ENCODE measurements at places on chromosomes 4 and X. TPM values are rescaled to one million over a fixed set of nuclear protein-coding genes. Genes with fewer than 3 reads are reported as not detected.
A peak's percentile ranks its signal among the peaks of the same experiment; 100 is the strongest.

Gene ADH1B
- not detected for total RNA-seq

Gene SNCA
- 29.6 TPM for total RNA-seq

Gene KDR
- not detected for total RNA-seq

Gene PAGE1
- total RNA-seq, result 0.41 TPM

Gene TRIML1
- not detected for total RNA-seq

Gene RPL34
- 1,239 TPM for total RNA-seq

Gene GPR78
- not detected for total RNA-seq

Gene MRFAP1L1
- 104 TPM for total RNA-seq

Gene FIP1L1
- total RNA-seq, result 45.4 TPM

Gene CTAG1A
- total RNA-seq, result not detected

DNA sequence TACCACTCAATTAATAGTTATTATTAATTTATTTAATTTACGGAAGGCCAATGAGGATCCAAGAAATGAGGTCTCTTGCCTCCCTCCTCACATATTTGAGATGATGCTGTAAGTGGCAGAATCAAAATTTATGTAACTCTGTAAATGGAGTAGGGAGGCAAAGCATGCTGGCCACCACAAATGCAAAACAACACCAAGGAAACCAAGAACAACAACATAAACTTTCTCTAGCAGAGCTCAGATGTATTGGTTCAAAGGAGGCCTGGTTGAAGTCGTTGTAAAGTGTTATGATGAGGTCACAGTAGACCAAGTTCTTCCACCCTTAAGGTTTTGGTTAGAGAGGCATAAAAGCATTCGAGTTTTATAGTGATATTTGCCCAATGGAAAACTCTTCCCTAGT is 194.8 kb upstream of the FAT1 start:
- no peak for DNase-seq

GRCh38 chr4:2241003-2241402 is 918 bp downstream of the HAUS3 start:
- DNase-seq, result no peak

DNA sequence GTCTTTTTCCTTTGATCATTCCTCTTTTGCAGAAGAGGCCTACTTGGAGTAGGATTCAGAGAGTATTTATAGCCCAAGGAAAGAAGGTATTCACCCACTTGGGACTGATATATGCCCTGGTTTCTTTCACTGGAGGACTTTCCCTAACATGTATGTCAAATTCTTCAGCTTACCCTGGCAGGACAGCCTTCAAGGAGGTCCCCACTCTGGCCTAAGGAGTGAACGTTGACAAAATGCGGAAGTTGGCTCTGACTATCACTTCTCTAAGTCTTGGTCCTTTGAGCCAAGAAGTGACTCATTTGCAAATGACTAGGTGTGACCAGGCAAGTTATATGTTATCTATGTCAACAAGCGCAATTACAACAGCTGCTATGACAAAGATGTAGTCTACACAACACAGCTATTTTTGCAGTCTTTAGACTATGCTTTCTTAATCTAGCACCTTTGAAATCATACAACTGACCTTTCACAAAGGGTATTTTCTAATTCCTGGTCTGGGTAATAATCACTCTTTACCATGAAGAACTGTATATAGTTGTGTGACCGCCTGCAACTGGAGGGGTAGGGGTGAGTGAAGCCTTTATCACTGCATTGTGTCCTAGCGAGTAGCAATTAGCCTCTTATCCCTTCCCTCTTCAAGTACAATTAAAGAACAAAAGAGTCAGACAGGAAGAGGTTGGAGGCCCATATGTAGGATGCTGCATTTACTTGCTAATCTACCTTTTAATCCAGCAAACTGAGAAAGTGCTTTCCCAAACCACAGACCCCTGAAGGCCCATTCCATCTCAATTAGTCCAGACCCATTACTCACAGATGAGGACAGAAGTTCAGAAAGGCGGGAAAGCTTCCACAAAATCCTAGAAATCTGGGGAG is 50.1 kb downstream of the RASGEF1B start:
- peak; percentile 61 for DNase-seq

- no peak for DNase-seq
These were observed 531.5 kb upstream of the SLIT2 start for GRCh38 chr4:19720190-19720589.

DNA sequence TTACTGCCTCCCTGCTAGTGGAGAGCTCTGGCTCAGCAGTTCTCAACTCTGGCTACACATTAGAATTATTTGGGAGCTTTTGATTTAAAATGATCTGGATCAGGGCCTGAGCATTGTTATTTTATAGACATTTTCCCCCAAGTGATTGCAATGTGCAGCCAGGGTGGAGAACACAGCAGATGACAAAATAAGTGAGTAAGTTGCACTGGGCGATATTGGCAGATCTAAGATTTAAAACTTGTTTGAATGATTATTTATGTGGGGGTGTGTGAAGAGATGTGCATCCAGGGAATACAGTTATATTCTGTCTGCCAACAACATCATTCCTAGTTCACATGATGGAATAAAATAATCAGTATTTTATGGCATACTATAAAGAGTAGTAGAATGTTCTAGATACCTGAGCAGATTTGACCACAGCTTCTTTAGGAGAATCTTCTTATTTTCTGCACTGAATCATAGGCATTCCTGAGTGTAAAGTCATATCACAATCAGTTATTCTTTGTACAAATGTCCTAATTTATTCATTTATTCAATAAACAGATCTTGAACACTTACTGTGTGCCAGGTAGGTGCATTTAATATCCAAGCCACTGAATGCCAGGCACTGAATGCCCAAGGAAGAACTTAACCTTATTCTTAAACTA is 123.9 kb downstream of the UCHL1 start:
- DNase-seq, result no peak

GRCh38 chrX:78019586-78020483 is 50.4 kb upstream of the PGAM4 start:
- no peak for DNase-seq

DNA sequence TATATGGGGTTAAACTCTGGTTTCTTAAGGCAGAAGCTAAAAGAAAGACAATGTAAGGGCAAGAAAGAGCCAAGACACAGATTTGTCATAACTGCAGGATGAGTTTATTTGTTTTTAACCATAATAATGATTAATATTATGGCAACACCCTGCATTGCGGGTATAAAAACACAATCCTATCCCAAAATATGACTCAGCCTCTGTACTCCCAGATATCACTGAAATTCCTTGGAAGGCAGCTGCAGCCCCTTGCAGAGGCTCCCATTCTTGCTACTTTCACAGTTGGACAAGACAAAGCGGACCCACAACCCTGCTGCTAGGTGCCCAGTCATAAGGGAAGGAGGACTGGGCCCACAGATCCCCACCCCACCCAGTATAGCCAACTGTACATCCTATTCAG is 20.4 kb upstream of the FGF16 start:
- no peak for DNase-seq

- DNase-seq, result no peak
These were observed 21.7 kb upstream of the MTM1 start for GRCh38 chrX:150546711-150547153.

- no peak for DNase-seq
These were observed 127.3 kb upstream of the PACRGL start for GRCh38 chr4:20572976-20573375.

- no peak for DNase-seq
These were observed at the start of gene RBM46 for GRCh38 chr4:154781126-154781982. Gene RBM46 (plus strand): TSS chr4:154781272. CDS start chr4:154796753, 15,481 bp downstream.

DNA sequence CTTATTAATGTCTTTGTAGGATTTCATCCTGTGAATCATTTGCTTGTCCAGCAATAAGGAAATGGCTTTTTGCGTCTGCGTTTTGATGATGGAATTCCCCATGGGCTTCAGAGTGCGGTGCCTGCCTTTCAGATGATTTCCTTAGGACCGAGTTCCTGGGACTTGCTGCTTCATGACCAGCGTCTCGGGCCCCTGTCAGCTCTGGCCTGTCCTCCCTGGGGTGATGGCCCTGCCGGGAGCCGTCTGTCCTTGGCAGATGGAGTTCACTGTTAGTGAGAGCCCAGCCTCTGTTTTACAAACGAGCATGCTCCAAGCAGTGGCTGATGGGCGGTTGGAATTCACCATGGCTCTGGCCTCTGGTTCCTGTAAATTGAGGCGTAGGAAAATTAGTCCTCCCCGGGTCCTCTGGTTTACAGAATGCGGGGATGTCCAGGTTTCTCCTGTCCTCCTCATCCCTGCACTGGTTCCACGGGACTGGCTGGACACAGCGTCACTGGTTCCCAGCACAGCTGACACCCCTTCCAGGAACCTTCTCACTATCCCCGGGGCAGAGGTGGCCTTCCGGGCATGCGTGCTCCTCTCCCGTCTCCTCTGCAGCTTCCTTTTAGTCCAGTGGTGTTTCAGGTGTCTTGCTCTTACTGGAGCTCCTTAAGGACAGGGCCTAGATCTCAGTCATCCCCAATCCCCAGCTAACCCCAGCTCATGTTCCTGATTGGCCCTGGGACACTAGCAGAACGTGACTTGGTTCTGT is 34.9 kb downstream of the TBC1D14 start:
- DNase-seq, result no peak

DNA sequence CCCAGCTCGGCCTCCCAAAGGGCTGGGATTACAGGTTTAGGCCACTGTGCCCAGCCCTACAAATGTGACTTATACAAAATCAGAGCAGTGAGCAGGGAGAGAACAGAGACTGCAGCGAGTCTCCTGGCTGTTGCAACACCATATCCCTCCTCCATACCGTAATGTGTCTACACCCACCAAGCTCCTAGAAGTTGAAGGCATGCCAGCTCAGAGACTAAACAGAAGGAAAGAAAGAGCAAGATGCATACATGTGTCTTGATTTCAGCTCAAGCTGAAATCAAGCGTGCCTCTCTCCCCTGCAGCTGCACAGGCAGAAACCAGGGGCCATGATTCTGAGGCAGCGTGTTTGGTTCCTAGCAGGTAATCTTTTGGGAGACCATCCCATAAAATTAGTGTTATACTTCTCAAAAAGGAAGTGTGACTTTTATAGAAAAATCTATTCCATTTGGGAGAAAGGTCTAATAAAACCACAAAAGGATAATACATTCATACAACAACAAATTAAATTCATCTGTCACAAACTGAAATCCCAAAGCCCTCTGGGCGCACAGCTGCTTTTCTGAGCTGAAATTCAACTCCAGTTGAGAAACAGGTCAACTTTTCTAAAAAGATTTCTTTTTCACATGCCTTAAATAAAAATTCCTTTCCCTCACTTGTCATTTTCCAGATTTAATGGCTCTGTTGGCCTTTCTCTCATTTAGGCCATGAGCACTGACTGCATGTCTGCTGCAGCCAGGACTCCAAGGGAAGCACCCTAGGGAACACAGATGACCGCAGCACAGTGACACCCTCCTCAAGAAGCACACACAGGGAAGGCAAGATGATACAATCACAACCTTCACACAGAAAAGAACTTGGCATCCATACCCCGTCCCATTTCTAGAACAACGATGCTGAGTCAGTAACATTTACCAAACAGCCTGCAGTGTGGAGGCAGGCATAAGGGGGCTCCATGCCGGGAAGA is 34.4 kb downstream of the AFAP1 start:
- DNase-seq, result peak; percentile 74

DNA sequence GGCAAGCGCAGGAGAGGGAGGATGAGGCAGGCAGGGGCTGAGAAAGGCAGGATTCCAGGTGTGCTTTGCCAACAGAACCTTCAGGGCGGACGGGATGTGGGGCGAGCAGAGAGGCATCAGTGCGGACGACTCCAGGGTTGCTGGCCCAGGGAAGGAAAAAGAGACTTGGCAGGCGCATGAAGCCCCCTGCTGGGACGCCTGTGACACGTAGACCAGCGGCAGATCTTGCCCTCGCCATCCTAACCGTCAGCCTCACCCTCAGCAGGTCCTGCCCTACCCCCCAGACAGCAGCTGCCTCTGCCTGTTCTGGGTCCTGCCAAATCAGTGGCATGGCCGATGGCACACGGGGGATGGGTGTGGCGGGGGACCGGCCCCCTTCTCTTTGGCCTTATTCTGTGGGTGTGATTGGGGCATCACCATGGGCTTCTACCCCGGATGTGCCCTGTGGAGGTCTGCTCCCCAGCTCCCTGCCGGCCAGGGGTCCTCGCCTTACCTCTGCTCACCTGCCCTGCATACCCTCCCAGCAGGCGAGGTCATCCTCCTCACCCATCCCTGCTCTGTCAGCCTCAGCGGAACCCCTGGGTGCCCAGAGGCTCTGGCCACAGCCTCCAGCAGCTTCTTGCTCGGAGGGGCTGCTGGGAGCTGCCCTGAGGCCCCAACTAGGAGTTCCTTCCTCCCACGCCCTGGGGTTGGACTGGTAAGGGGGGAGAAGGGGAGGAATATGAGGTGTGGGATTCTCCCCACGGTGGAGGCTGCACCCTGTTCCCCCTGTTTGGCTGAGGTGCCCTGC is 2.9 kb upstream of the SH3BP2 start:
- no peak for DNase-seq

DNA sequence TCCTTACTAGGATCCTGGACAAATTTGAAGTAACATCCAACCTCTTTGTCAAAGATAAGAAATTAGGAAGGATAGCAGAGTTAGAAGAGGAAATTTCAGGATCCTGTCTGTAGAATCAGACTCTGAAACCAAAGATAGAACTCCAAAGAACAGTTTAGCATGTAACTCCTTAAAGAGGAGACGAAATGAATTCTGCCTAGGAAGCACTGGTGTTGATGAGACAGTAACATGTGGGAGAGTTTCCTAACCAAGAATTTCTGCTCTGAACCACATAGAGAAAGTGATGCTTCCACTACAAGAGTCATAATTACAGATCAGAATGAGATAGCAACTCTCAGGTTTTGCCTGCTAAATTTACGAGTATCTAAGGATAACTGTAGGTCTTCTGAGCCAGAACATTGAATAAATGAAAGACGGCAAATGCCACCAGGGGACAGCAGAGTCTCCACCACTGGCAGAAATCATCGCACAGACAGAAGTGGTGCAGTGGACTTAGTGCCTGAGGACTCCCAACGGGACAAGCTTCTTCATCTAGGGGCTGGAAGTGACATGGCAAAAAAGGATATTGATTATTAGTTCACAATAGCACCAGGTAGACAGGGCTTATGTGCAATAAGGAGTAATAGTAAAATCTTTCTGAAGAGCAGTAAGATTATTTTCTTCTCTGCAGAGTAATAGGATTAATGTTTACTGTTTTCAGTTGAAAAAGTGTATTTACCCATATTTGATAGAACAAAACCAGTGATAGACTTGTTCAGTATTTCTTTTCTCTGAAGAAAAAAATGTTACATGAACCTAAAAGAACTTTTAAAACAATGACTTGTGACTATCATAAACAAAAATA is 6.7 kb upstream of the PPID start:
- peak; percentile 59 for DNase-seq

GRCh38 chrX:32408389-32408788 is 803.0 kb downstream of the DMD start:
- DNase-seq, result peak; percentile 12

GRCh38 chrX:151019856-151020255 is 36.7 kb downstream of the HMGB3 start:
- no peak for DNase-seq

DNA sequence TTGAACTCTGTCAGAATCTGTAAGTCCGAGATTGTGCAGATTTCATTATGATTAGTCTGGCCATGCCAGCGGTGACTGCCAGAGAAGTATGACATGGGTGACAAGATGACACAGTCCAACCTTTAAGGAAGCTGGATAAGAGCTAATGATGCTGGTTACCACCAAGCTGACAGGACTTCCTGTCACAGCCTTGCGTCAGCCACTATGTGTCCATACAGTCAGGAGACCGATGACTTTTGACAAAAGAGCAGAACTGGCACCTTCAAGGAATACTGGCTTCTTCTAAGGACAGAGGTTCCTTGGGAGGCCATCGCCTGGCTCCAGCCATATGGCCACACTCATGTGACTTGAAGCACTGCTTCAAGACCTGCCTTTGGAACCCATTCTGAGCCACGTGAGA is 67.2 kb upstream of the TFDP3 start:
- DNase-seq, result no peak

Data from H4 (cell line).